ENCODE measurements at places on chromosomes 5 and 9.

DNA sequence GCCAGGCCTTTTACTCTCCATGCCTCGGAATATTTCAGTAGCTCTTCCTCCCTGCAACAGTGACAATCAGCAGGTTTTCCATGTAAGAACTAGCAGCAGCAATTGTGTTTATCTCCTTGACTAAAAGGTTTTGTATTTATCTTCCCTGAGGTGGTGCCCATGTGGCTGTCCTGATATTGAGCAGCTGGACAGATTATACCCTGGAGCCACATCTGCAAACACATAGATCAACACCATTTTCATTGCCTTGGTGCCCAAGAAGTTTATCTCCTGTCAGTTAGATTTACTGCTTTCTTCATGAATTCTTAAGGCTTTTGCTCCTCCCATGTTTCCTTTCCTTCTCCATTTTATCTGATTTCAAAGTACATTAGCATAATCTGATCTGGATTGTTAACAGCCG is 378.4 kb downstream of the SPATA31D1 start:
- DNase-seq = no peak

DNA sequence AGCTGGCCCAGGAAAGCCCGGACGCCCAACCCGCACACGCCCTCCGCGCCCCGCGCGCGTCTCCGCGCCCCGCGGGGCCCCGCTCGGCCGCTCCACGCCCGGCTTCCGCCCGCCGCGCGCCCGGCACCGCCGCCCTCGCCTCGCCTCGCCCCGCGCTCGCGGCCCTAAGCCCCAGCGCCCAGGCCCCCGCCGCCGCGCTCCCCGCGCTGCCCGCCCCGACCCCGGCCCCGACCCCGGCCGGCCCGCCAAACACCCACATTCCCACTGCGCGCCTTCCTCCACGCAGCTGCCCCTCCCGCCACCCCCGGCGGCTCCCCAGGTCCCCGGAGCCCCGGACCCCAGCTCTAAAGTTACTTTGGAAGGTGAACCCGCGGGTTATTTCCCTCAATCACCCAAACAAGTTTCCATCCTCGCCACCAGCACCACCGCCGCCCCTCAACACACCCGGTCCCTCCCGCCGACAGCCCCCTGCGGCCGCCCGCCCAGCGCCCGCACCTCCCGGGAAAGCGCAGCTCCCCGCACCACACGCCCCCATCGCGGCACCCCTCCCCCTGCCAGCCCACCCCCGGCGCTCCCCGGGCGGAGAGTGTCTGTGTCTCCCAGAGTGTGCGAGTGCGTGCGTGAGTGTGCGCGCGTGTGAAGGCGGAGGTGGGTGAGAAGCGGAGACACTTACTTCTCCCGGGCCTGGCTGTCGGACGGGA is 439 bp downstream of the SSBP2 start:
- no peak for DNase-seq

DNA sequence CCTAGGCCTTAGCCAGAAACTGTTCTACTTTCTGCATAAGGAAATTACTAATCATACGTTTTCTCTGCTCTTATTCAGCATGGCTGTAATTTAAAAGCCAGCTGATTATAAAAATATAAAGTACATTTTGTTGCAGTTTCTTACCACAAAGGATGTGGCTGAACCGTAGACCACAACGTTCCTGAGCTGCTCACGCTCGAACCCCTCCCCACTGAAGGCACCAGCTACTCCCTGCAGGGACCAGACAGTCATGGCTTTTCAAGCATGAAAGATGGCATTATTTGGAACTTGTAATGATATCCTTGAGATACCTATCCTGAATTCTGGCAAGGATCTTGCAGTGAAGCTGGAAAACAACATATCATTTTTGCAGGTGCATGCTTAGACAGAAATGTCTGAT is 91.8 kb upstream of the DMRT1 start:
- peak; percentile 2 for DNase-seq

DNA sequence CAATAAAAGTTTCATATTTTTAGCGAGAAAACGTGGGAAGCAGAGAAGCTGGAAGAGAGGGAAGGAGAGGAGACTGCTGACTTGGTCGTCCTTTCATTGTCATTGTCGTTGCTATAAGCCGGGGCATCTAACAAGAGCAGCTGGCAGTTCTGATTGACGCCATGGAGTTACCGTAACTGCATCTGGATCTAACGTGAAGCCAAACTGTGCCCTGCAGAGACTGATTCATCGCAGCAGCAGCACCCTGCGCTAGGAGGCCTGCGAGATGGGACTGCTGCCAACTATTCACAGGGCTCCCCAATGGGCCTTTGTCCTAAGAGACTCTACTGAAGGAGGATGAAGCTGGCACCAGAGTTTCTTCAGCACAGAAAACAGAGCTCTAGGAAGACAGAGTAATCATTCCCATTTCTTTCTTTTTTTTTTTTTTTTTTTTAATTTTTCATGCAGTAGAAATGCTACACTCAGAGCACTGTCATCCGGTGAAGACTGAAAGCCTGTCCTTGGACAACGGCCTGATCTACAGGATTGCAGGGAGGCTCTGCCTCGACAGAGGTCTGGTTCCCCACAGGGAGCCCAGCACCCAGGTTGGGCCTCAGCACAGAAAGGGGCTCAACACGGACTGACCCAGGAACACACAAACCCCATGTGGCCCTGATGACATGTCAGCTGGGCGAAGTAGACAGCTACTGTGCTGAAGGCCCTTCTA is 47.8 kb downstream of the RETREG1 start:
- no peak for DNase-seq

- DNase-seq = no peak
Measured at GRCh38 chr5:180157866-180158265, 51.1 kb downstream of the RASGEF1C start.

GRCh38 chr9:37534901-37535300 is 41.3 kb downstream of the FBXO10 start:
- no peak for DNase-seq

GRCh38 chr9:134405527-134405926 is 79.3 kb downstream of the RXRA start:
- no peak for DNase-seq

DNA sequence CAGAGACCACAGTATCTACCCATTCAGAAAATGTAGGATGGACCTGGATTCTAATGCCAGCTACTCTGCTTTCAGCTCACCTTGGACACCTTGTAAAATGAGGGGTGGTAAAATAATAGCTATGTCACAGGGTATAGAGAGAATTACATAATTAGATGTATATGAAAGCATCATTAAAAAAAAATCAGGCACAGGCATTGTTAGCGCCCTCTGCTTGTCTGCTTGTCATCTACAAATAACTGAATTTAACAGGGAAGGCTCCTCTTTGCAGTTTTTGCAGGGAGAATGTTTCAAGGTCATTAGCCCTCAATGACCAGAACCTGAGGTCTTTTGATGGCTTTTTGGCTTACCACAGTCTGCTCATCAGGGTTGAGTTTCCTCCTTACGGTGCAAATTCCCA is 58.0 kb downstream of the GPR21 start:
- no peak for DNase-seq

DNA sequence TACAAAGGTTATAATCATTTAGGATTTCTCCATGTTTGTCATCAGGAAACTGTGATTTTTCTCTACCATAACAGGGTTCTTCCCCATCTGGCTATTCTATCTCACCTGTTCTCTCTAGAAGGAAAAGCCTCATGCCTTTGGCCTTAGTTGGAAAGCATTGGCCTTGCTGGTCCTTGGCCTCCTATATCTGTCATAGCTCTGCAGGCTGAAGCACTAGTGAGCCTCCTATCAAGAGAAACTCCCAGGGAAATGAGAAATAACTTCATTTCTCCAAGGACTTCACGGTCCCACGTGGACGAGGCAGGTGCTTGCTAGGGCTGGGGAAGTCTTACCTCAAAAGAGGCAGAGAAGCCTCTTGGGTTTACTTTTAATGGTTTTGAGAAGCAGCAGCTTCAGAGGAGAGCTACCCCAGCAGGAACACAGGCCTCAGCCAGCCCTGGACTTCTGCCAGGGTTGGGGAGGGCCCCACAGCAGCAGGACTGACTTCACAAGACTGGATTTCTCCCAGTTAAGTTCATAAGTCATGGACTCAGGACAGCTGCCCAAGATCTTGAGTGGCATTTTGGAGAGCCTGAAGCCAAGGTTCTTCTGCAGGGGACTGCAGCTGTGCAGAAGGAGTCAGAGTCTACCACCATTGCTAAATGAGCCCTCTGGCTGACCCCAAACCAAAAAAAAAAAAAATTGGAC is 15.8 kb upstream of the PSAT1 start:
- peak; percentile 91 for DNase-seq

GRCh38 chr9:114382699-114383520 is 4.9 kb downstream of the AKNA start:
- peak; percentile 36 for DNase-seq

- no peak for DNase-seq
Measured at GRCh38 chr9:6910032-6910431, 152.3 kb downstream of the KDM4C start.

GRCh38 chr9:13615660-13616490 is 336.4 kb upstream of the MPDZ start:
- no peak for DNase-seq

- no peak for DNase-seq
Measured at GRCh38 chr9:71552480-71552879, 215.8 kb downstream of the CEMIP2 start.

GRCh38 chr9:3823842-3824475 is 298.2 kb upstream of the RFX3 start:
- no peak for DNase-seq

GRCh38 chr9:84921175-84921574 is 251.6 kb downstream of the NTRK2 start:
- DNase-seq = no peak

- no peak for DNase-seq
Measured at GRCh38 chr9:86322973-86323644, 31.1 kb downstream of the TUT7 start.

- DNase-seq = peak; percentile 83
Measured at GRCh38 chr9:84668196-84669012, 1.1 kb upstream of the NTRK2 start.

- DNase-seq = no peak
Measured at GRCh38 chr5:9562141-9562540, 16.3 kb upstream of the SEMA5A start.

DNA sequence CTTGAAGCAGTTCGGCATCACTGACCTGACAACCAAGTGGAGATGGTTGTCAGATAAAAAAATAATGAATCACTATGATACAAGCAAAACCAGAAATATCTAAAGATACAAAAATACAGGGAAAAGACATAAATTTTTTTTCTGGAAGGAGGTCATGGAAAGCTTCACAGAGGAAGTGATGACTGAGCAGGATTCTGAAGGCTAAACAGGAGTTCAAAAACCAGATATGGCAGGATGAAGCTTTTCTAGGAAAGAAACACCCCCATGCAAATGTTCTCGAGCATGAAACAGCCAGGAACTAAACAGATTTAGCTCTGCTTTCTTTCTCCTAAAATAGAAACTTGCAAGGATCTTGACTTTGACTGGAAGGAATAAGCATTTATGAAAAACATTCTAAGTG is 60.7 kb upstream of the IFNE start:
- DNase-seq = no peak

- peak; percentile 13 for DNase-seq
Measured at GRCh38 chr5:132414634-132415378, 45.3 kb downstream of the SLC22A5 start.

DNA sequence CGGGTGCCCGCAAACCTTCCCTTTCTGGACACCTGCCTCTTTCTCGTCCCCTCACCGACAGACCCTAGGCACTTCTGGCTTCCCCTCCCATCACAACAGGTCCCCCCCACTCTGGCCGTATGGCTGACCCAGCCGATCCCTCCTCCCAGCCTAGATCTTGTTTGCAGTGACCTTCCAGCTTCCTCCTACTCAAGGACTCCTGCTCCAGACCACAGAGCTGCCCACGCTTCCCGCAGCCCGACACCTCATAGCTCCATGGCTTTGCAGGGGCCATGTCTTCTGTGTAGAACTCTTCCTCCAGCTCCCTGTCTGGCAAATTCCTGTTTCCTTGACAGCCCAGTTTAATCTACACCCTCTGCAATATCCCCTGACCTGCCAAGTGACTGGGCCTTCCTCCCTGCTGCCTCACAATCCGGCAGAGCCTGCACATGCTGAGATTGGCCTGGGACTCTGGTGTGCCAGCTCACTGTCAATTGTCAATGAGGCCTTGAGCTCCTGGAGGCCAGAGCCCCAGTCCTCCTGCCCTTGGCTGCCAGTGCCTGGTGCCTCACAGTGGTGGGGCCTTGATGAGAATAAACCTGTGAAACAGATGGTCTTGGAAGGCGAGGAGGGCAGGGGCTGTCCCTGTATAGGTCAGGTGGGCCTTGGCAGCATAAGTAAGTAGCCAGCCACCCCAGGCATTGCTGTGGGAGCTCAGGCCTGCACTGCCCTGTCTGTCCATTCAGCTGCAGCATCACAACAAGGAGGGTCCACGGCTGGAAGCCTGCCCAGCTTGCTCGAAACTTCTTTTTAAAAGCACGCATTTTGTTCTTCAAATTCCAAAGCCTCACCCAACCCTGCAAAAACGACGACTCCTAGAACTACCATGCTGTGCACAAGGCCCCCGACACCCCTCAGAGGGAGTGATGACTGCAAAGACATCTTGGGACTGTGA is 50.5 kb downstream of the GADD45G start:
- DNase-seq = no peak

DNA sequence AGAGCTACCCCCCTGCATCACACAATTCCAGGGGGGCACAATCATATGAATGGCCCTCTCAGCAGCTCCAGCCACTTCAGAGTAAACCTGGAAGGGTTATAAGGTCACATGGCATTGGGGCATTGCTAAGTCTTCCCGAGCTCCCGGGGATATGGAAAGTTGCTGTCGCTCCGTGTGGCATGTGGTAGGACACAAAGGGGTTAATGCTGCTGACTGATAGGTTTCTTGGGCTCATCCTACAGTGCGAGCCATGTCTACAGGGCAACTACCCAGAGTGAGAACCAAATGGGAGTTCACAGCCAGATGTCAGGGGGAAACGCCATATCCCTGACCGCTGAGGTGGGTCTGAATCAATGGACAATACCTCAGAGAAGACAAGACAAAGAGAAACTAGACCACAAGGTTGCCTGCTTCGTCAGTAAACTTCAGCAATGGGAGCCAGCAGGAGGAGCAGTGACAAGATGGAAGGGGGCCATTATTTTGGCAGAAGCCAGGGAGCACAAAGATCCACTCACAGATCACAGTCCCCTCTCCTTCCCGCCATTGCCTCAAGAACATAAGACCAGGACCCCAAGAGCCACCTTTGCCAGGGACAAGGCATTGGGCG is 52.4 kb upstream of the SHISAL2B start:
- no peak for DNase-seq

GRCh38 chr5:148443998-148444397 is 60.2 kb downstream of the FBXO38 start:
- DNase-seq = no peak

DNA sequence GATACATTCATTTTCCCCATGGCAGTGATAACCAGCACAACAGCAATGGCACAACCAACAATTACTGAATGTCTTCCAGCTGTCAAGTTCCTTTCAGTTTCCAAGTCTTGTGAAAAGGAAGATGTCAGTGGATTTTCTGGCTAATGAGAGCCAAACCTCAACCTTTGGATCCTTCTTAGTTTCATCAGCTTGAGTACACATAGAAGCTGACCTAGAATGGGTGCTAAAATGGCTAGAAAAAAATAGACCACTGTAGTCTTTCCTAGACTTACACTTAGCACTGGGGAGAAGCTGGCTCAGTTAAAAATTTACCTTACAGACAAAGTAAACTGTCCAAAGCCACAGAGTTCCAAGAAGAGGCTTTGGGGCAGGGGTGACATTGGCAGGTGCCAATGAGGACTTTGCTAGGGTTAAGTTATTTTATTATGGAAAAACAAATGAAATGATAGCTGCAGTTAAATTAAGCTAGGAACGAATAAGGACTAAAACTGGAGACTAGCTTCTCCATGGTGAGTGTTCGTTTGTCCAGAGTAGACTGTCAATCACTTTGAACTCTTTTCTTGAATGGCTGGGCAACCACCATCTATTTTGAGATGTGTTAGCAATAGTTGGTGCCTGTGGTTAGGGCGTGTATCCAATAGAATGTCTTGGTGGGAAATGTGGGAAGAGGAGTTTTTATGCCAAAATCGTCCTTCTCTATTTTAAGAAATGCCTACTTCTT is 25.9 kb upstream of the TXN start:
- no peak for DNase-seq

All from ovary (tissue), 10 donors.